ENCODE measurements at places on chromosomes 3 and 15.

GRCh38 chr15:28246605-28247004, 75.4 kb downstream of the HERC2 start:
- no peak for DNase-seq

DNA sequence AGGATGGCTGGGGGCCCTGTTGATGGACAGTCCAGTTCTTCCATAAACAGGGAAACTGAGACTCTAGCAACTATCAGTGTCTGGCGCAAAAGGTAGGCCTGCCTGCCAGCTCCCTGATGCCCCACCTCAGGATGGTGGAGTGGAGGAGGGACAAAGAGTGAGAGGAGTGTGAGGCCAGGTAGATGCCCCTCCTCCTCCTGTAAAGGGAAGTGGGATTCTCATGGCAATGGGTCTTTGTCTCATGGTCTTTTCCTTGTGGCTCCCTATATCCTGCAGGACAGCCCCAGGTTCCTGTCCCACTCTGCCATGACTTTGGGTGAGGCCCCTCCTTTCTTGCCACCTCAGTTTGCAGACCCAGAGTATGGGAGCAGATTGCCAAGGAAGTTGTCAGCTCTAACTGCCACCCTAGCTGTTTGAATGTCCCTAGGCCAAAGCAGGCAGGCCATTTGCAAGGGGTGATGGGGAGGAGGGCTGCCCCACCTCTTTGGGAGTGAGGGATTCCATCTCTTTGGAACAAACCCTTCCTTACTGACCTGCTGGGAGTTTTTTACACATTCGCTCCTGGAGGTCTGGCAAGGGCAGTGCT, 2.8 kb upstream of the DNAH1 start:
- DNase-seq, result no peak

DNA sequence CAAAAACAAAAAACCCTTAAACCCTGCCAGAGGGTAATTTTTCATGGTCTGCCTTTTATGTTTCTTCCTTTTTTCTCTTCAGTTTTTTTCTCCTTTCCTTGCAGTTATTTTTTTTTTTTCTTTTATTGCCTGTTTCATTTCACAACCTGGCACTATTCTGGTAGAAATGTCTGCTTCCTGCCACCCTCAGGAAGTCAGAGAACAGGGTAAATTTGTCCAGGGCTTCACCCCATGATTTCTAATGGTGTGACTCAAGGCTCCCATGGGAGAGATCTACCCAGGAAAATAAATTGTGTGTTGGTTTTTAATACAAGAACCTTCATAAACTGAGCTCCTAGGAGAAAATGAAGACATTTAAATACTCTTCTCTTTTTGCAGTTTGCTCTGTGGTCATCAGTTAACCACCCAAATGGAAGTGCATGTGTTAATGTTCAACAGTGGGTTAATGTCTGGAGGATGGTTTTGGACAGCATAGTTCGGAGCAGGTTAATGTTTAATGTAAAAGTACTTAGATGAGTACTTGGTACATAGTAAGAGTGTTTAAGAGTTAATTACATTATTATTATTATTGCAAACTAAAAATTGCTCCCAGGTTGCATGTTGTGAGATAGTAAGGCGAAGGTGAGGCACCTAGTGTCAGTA, 45.9 kb downstream of the CGNL1 start:
- DNase-seq, result no peak

DNA sequence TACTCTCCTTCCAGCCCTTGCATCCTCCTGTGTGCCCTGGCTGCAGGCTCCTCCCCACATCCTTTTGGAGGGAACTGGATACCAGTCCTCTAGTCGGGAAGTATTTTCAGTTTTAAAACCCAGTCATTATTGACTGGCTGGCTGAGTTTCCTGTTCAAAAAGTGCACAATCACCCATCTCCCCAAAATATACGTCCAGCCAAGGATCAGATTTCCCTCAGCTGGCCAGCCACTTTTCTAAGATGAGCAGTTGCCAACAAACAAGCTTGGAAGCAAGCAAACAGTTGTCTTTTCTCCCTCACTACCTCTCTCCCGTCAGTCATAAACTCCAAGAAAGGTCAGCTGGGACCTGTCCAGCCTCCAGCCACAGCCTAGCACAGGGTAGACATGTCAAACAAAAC, 147.7 kb upstream of the GALNT15 start:
- no peak for DNase-seq

GRCh38 chr3:58585005-58585786, 8.0 kb upstream of the FAM107A start:
- DNase-seq, result peak; percentile 74

DNA sequence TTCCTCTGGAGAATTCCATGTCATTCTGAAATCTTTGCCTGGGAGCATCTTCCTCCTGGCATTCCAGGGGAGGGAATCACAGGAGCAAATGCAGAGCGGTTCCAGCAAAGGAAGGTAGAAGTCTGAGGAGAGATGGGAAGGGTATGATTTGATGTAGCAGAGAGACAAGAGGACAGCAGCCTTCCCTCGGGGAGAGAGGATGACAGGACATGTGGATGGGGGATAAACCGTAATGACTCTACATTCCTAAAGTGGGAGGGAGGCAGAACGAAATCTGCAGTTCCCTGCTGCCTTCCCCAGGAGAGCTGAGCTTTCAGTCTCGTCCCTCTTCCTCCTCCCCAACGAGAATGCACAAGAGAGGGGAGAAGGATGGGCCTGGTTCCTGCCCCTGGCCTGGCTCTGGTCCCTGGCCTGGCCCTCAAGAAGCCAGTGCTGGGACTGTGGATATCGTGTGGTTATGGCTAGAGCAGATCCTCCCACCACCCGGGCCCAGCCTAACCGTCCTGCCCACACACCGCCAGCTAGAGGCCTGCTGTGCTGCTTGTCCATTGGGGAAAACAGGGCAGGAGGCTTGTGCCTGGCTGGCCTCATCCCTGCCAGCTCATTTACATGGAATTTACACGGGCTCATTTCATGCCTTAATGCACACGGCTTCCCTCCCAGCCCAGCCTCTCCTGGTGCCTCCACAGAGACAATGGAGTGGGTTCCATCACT, 26.6 kb downstream of the SEMA7A start:
- DNase-seq, result peak; percentile 91

GRCh38 chr3:38738630-38739395, 77.2 kb downstream of the SCN10A start:
- DNase-seq, result peak; percentile 45

- DNase-seq, result no peak
These were observed 400.4 kb downstream of the LPP start for GRCh38 chr3:188554404-188554803.

- no peak for DNase-seq
These were observed 29.7 kb upstream of the MYRIP start for GRCh38 chr3:39779511-39780230.
